ENCODE measurements at places on chromosomes 5 and 9.

GRCh38 chr9:105044518-105044917 lies 116.6 kb upstream of the ABCA1 start:
- no peaks in the 10 kb centered on the region for H3K36me3 ChIP-seq
- no peak overlapping the region for H3K4me3 ChIP-seq
- no peaks in the 10 kb centered on the region for H3K4me1 ChIP-seq
- no peak overlapping the region for H3K27ac ChIP-seq

GRCh38 chr5:125103459-125103858 lies 357.0 kb upstream of the ZNF608 start:
- no peak for DNase-seq
- no peak overlapping the region for H3K4me3 ChIP-seq
- H3K4me1 ChIP-seq, result peaks cover 32% of the 10 kb centered on the region
- no peaks in the 10 kb centered on the region for H3K36me3 ChIP-seq

DNA sequence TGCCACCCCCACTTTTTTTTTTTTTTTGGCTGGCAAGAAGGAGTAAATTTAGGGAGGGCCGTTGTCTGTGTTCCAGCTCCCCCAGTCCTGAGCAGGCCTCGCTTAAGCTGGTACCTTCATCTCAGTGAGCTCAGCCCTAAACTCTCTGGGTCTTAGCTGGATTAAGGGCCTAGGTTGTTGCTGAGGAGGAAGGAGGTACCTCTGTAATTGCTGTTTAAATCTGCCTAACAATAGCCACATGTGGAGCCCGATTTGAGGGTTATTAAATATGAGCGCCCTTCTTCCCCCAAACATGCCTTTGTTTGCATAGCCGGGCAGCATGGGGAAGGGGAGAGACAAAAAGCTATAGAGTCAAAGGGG lies 179.0 kb upstream of the PITX1 start:
- no peak overlapping the region for H3K4me3 ChIP-seq
- H3K27me3 ChIP-seq, result peaks cover 14% of the 10 kb centered on the region

- DNase-seq, result no peak
- H3K4me3 ChIP-seq, result no peak overlapping the region
- no peak overlapping the region for H3K27ac ChIP-seq
- H3K36me3 ChIP-seq, result no peaks in the 10 kb centered on the region
- H3K4me1 ChIP-seq, result no peaks in the 10 kb centered on the region
These were observed 372.3 kb downstream of the DNAH5 start for GRCh38 chr5:13572163-13572562.

- DNase-seq, result no peak
- H3K27me3 ChIP-seq, result no peaks in the 10 kb centered on the region
- no peak overlapping the region for H3K4me3 ChIP-seq
- H3K36me3 ChIP-seq, result no peaks in the 10 kb centered on the region
- no peak overlapping the region for H3K27ac ChIP-seq
- peaks cover 7% of the 10 kb centered on the region for H3K4me1 ChIP-seq
These were observed 47.5 kb upstream of the PLPP1 start for GRCh38 chr5:55582256-55582655.

- DNase-seq, result no peak
- no peak overlapping the region for H3K4me3 ChIP-seq
- no peak overlapping the region for H3K27ac ChIP-seq
- peaks cover 10% of the 10 kb centered on the region for H3K36me3 ChIP-seq
- peaks cover 17% of the 10 kb centered on the region for H3K4me1 ChIP-seq
- H3K27me3 ChIP-seq, result no peaks in the 10 kb centered on the region
These were observed 80.2 kb downstream of the DOCK2 start for GRCh38 chr5:169717288-169717687.

DNA sequence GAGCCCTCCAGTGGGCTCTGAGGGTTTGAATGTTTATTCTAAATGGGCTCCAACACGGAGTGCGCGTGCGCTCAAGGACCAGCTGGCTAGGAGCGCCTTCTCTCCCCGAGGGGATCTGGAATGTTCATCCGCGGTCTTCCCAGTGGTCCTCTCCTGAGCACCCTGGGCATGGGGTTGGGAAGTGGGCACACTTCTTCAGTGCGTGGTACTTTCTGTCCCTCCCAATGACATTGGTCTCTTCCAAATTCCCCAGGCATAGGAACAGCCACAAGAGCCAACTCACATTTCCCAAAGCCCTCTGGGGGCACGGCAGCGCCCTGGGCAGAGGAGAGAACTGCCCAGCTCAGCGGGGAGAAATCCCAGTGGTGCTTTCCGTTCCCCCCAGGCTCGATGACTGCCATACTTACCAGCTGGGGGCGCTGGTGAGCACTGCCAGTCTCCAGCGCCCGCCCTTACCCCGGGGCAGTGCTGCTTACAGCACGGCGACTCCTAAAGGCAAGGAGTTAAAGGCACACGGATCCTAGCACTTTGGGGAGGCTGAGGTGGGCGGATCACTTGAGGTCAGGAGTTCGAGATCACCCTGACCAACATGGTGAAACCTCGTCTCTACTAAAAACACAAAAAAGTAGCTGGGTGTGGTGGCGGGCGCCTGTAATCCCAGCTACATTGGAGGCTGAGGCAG lies 29.9 kb upstream of the OBP2B start:
- H3K4me1 ChIP-seq, result peaks cover 17% of the 10 kb centered on the region
- no peaks in the 10 kb centered on the region for H3K36me3 ChIP-seq
- no peak overlapping the region for H3K27ac ChIP-seq
- no peak overlapping the region for H3K4me3 ChIP-seq

DNA sequence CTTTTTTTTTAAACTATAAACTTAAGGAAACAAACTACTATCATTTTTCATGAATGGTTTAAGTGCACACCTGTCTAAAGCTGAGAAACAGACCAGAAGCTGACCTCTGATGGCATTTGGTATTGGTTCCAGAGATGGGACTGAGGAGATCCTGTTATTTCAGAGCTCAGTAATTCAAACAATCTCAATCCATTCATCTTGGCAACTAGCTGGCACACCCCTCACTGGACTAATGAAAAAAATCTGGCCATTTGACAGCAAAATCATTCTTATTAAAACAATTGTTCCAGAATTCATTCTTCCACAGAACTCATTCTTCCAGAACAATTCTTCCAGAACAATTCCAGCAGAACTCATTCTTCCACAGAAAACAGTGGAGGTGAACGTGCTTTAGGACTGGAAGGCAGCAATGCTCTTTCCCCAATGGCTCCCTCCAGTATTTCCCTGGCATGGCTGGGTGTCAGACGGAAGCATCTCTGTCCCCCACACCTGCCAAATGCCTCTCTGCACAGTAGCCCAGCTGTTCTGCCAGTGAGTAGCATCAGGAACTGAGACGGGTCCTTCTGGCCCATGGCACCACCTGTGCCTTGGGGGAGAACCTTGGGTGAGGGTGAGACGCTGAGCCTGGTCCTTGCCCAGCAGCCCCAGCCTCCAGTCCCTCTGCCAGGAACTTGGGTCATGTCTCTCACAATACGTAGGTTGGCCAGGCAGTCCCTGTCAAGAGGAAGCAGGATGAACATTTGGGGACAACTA lies 87.5 kb upstream of the EQTN start:
- DNase-seq, result no peak
- no peak overlapping the region for H3K4me3 ChIP-seq

DNA sequence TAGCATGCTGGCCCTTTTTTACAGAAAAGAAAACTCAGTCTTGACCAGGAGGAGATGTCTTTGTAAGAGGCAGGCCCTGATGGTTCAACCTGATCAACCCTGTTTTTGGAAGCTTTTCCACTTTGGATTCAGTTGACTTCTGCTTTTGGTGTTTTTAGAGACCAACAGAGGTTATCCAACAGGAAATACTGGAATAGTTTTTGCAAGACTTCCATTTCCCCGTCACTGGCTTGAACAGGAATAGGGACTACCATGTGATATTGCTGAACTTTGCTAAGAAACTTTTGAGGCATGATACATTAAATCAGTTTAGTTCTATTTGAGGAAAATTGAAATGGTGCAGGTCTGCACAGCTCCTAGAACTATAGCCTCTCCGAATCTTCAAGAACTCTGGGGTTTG lies 17.1 kb upstream of the DAB2 start:
- H3K4me1 ChIP-seq, result peaks cover 36% of the 10 kb centered on the region
- H3K4me3 ChIP-seq, result no peak overlapping the region
- H3K27me3 ChIP-seq, result no peaks in the 10 kb centered on the region
- H3K27ac ChIP-seq, result peak overlapping the region; percentile 88
- no peak for DNase-seq

DNA sequence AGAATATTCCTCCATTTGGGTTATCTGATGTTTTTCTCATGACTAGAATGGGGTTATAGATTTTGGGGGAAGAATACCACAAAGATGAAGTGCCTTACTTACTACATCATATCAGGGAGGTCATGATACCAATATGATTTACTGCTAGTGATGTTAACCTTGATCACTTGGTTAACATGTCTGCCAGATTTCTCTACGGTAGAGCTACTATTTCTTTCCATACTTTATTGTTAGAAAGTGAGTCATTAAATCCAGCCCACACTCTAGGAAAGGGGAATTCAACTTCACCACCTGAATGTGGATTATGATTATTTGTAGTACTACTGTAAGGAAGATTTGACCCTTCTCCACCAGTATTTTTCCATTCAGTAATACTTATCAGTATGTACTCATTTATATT lies 64.7 kb downstream of the UBE2R2 start:
- H3K36me3 ChIP-seq, result no peaks in the 10 kb centered on the region
- H3K4me1 ChIP-seq, result peaks cover 40% of the 10 kb centered on the region
- no peaks in the 10 kb centered on the region for H3K27me3 ChIP-seq
- H3K4me3 ChIP-seq, result no peak overlapping the region
- no peak for DNase-seq

- no peaks in the 10 kb centered on the region for H3K36me3 ChIP-seq
- peaks cover 13% of the 10 kb centered on the region for H3K4me1 ChIP-seq
- DNase-seq, result no peak
- H3K4me3 ChIP-seq, result no peak overlapping the region
These were observed 242.3 kb upstream of the PTGER4 start for GRCh38 chr5:40437452-40437861.

DNA sequence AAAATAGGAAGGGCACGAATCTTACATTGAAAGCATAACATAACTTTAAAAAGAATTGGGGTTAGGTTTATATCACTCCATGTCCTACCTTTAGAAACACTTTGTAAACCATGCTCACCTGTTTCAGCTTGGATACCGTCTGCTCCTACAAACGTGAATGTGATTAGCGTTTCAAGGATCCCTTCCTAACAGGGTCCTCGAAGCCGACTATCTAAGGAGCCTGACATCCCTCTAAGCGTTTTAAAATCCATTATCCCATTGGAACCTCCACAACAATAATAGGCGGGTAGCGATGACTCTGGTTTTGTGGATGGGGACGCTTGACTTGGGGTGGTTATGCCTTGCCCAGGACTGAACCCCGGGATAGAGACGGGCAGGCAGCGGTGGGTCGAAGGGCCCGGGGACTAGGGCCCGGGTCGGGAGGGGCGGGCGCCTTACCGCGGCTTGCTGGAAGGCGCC lies 937 bp downstream of the SVEP1 start:
- H3K4me1 ChIP-seq, result peaks cover 28% of the 10 kb centered on the region
- H3K27me3 ChIP-seq, result peaks cover 31% of the 10 kb centered on the region
- peaks cover 2% of the 10 kb centered on the region for H3K36me3 ChIP-seq
- peak overlapping the region; percentile 95 for H3K4me3 ChIP-seq

- peaks cover 34% of the 10 kb centered on the region for H3K4me1 ChIP-seq
- peak overlapping the region; percentile 61 for H3K27ac ChIP-seq
- no peak overlapping the region for H3K4me3 ChIP-seq
- no peaks in the 10 kb centered on the region for H3K27me3 ChIP-seq
- H3K36me3 ChIP-seq, result peaks cover 10% of the 10 kb centered on the region
These were observed 80.4 kb downstream of the GRAMD2B start for GRCh38 chr5:126503602-126504104.

DNA sequence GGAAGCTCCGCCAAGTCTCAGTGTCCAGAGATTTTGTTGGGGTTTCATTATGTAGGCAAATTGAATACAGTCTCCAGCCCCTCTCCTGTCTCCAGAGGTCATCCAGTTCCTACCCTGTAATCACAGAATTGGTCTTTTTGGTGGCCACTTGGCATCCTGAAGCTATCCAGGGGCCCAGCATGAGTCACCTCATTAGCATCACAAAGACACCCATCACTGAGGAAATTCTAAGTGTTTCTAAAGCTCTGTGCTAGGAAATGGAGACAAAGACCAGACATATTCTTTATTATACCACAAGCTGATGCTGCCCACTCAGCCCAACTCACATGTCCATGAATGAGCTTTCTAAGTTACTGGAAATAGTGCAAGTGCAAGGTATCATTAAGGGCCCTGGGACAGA lies 229.9 kb downstream of the DOCK8 start:
- H3K27ac ChIP-seq, result no peak overlapping the region
- H3K4me3 ChIP-seq, result no peak overlapping the region
- H3K4me1 ChIP-seq, result no peaks in the 10 kb centered on the region

DNA sequence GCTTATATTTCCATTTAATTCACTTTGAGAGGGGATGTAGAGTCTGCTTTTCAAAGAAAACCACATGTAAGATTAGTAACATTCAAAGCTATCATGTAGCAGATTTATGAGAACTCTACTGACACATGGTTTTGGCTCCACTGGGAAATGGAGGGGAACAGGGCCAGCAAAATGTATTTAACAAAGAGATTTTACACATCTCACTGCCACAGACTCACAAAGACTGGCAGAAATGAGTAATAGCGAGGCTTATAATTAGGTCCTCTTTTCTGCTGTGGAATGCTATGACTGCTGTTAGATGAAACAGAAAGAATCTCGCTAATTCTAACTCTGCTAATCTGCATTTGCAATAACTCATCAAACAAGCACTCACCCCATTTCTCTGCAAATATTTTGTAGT lies 4.5 kb downstream of the DAP start:
- peaks cover 33% of the 10 kb centered on the region for H3K4me1 ChIP-seq
- no peak overlapping the region for H3K4me3 ChIP-seq
- H3K27me3 ChIP-seq, result no peaks in the 10 kb centered on the region
- peaks cover 25% of the 10 kb centered on the region for H3K36me3 ChIP-seq
- H3K27ac ChIP-seq, result no peak overlapping the region

DNA sequence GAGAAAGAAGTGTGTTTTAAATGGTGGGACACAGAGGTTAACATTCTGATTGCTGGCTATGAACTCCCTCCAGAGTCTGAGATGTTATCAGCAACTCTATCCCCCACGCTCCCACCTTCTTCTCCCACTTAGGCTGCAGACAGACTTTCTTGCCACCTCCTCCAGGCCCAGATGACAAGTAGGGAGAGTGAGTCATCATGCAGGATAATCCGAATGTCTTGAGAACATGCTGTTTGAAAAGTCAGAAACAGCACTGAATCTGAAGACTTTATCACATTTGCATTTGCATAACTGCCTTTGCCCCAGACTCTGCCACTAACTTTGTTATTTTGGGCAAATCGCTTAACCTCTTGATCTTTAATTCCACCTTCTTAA lies 139.8 kb downstream of the ESM1 start:
- no peak overlapping the region for H3K4me3 ChIP-seq
- H3K4me1 ChIP-seq, result peaks cover 10% of the 10 kb centered on the region
- no peak for DNase-seq
- H3K36me3 ChIP-seq, result no peaks in the 10 kb centered on the region
- H3K27ac ChIP-seq, result no peak overlapping the region

- H3K27ac ChIP-seq, result no peak overlapping the region
- no peaks in the 10 kb centered on the region for H3K36me3 ChIP-seq
- H3K4me3 ChIP-seq, result no peak overlapping the region
- no peaks in the 10 kb centered on the region for H3K4me1 ChIP-seq
- DNase-seq, result no peak
- peaks cover 35% of the 10 kb centered on the region for H3K27me3 ChIP-seq
These were observed 13.6 kb upstream of the COMMD10 start for GRCh38 chr5:116071211-116071610.

GRCh38 chr9:87742813-87743428 lies 17.0 kb downstream of the CTSL start:
- no peak for DNase-seq
- peaks cover 44% of the 10 kb centered on the region for H3K27me3 ChIP-seq
- H3K36me3 ChIP-seq, result no peaks in the 10 kb centered on the region
- no peaks in the 10 kb centered on the region for H3K4me1 ChIP-seq

GRCh38 chr9:108845947-108846346 lies 9.8 kb downstream of the ACTL7B start:
- H3K27me3 ChIP-seq, result peaks cover 3% of the 10 kb centered on the region
- H3K4me1 ChIP-seq, result peaks cover 4% of the 10 kb centered on the region
- no peak for DNase-seq
- no peak overlapping the region for H3K27ac ChIP-seq
